Activated CD8-positive, alpha-beta memory T cell treated with anti-CD3 and anti-CD28 coated beads for 4 hours (primary cell): ENCODE measurements at places on chromosomes 16 and 17.

- DNase-seq, result no peak
Observed at GRCh38 chr17:57138956-57139576, 54.0 kb downstream of the AKAP1 start.

DNA sequence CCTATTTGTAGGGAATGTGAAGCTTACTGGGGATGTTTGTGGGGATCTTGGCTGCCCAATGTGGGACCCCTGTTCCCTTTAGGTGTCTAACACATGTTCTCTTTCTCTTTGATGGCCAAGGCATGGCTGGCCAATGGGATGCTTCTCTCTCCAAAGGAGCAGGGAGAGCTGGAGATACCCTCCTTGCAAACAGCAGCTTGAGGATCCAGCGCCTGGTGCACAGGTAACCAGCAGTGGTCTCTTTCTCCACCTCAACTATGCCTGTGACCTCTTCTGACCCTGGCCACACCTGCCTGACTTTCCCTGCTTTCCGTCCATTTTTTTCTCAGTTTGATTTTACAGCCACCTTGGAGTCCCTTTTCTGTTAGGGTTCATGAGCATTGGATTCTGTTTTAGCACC lies 16.8 kb upstream of the NKD1 start:
- no peak for DNase-seq

DNA sequence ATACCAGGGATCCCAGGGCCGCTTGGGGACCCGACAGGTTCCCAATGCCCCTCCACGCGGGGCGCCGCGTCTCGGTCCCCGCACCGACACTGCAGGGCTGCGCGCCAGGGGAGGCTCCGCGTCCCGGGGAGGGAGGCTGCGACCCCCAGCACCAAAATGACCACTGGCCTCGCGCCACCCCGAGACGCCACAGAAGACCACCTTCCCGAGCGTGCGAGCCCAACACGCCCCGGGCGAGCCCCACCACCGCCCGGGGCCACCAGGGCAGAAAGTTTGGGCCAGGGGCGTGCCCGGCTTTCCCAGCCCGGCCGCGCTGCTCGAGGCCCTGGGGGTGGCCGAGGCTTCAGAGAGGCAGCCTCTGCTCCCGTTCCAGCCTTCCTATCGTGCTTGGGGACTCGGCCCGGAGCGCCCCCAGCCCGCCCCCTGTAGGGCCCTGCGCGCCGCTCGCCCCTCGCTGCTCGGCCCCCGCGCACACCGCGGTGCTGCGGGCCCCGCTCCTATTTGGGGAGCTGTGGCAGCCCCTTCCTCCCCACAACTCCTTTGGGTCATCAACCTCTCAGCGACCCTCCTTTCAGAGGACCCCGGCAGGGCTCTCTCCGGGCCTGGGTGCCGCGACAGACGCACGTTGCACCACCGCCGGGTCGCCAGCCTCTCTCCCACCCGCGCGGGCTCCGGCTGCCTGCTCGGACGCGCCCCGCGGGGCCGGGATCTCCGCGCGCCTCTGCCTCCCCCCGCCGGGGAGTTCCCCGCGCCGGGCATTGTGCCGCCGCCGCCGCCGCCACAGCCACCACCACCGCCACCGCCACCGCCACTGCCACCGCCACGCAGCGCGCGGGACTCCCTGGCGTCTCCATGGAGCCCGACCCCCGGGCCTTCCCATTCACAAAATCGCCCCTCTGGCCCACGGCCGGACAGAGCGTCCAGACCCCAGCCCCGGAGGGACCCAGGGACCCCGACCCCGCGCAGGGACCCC lies 892 bp downstream of the RBFOX3 start:
- DNase-seq, result no peak

DNA sequence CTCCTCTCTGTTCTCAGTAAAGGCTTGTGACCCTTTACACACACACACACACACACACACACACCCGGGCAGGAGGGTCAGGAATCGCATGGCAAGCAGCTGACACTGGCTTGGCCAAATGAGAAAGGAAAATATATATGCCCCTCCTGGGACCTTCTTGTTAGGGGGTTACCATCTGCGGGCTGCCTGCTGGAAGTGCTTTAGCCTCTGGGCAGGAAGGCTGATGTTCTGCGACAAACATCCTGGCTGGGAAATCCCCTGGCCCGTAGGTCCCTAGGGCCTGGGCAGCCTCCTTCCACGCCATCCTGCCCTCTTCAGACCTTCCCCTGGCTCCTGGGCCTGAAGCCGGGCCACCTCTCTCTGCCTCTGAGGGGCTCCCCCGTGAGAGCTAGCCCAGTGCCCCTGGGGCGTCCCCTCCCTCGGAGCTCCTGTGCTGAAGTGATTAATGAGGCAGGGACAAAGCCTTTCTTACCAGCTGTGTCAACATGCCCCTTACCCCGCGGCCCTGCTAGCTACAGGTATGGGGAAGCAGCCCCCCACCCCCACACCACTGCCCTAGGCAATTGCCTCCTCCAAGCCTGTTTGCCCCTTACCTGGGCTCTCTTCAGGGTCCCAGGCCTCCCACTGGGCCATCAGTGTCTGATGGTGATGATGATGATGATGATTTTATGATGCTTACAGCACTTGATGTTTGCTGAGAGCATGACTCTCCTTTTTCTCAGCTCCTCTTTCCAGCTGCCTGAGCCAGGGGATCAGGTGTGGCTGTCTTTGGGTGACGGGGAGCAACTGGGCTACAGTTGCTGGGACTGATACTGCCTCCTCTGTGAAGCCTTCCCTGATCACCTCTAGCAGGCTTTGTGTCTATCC lies 32.8 kb upstream of the ETV4 start:
- peak; percentile 8 for DNase-seq

DNA sequence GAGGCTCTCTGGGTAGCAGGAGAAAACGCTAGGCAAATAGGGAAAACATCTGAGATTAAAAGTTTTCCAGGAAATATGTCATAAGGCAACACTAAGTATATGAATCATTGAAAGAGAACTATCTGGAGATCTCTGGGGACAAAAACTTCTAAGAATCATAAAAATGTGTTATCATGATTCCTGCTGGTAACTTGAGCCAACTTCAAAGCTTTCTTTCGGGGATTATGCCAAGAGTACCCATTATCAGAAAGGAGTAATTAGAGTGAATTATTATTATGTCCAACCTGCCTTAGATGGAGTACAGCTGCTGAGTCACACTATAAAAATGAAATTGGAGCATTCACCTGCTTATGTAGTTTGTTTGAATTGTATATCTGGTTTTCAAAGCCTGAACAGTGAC lies 488.5 kb upstream of the SOX9 start:
- DNase-seq, result no peak

- DNase-seq, result no peak
Observed at GRCh38 chr17:57110579-57111325, 25.7 kb downstream of the AKAP1 start.

DNA sequence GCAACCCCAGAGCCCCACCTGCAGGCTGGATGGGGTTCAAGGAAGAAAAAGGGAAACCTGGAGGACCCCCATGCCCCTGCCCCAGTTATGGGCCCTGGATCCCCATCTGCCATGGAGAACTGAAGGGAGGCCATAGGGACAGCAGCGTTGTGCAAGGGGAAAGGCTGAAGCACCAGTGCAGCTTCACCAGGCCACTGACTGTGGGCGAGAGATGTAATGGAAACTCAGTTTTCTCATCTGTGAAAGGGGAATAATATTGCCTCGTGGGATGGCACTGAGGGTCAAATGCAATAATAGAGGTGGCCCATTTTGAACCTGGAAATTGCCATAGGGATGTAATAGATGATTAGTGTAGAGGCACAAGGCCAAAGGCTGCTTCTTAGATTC lies 9.9 kb upstream of the TSPOAP1 start:
- no peak for DNase-seq
